ENCODE measurements at places on chromosomes 12 and 14.
A peak's percentile ranks its signal among the peaks of the same experiment; 100 is the strongest.

DNA sequence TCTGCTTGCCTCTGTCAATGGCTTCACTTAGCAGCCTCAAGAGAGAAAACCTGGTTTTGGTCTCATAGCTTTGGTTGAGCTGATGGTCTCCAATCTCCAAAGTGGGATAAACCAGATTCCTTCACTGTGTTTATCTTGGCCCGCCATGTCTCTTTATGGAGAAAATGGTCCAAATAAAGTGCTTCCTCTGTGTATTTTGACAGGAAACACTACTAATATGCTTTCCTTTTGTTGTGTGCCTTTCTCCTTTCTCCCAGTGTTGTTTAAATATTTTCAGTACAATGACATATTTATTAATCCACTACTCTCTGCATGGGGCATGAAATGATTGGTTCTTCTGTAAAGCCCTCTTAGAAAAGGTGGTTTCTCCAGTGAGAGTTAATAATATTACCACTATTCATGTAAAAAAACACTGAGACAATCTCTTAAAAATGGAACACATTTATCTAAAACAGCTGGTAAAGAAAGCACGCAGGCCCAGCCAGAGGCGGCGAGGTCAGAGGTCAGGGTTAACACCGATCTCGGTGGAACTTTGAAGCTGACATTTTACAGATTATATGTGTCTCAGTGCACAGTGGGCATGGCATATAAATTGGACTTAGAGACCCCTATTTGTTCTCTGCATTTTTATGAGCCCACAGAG lies 24.2 kb downstream of the TMEM30B start:
- no peak for DNase-seq

DNA sequence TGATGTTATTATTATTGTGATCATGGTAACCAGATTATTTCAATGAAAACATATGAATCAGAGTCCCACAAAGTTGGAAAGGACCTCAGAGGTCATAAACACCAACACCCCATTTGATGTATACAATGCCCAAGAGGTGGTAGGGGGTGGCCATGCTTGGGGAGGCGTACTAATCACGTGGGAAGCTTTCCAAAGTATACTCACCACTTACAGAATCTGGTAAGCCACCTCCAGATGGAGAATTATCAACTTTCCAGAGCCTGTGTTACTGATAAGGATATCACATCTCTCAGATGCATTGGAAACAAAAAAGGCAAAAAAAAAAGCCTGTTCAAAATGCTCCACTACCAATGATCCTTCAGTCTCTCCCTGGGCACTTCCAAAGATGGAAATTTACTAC lies 8.4 kb downstream of the DAD1 start:
- no peak for DNase-seq

DNA sequence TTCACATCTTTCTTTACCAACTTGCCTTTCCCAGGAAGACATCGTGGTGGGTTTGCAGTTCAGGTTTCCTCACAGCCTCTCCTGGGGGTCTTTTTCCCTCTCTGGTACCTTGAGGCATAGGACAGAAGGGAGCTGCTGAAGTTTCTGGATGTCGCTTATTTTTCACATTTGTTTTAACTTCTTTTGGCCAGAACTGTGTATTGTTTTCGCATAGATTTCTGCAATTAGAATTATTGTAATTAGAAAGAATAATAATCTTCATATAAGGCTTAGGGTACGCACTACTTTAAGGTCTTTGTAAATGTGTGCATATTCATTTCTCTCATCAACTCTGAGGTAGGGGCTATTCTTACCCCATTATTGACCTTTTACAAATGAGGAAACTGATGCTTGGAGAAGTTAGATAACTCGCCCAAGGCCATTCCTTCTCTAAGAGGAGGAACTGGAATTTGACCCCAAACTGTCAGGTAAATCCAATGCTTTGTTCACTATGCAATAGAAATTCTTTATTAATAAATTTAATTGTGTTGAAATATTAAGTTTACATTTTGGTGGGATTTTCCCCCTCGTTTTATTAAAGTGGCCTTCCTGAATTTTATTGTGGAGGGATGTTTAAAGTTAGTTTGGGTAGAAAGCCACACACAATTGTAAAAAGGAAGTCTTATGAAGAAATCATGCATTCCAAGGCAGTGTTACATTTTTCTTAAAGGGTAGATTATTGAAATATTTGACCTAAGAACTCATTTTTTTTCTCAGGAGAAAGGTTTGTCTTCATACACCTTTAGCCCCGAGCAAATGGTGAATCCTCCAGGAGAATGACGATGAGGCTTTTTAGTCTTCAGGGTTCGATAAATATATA lies 12.1 kb upstream of the SLC38A2 start:
- no peak for DNase-seq

DNA sequence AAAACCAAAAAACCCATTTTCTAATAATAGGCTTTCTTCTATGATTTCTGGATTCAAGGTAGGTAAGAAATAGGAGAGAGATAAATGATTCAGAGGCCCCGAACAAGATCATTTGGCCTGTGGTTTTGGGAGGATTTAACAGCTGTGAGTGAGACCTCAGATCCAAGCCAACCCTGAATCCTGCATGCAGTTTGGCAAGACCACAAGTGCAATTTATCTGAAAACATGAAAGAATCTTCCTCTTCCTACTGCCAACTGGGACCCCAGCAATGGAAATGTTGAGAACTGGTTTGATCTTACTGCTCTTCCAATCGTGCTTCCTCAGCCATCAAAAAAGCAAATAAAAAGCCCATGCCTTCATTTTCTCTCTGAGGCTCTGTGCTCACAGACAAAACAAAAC lies 519.7 kb upstream of the TBX3 start:
- DNase-seq: peak; percentile 79

DNA sequence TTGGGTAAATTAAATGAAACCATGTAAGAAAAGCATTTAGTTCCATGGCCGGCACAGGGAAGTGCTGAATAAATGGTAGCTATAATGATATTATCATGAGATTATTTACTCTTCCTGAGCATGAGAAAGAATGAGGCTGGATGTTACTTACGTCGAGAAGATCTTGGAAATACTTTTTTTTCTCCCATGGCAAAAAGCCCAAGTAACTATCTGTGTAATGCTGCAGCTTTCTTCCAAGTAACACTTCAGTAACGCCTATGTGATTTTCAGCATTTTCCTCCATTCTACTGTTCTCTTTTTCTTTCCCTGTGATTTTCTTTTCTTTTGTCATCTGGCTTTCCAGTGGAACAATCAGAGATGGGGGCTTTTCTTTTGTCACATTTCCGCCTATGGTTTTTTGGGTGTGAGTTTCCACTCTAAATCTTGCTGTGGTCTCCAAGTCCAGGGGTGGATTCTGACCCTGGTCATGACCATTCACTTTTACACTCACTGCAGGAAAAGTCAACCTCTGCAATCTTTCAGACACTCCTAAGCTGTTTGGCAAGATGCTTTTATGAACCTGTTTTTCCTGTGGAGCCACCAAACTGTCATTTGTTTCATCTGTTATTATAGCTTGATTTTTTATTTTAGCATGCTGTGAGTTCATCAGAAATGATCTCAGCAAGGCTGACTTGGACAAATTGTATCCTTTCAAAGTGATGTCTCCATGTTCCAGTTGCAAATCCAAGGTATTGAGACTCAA lies 25.0 kb upstream of the SYCP3 start:
- no peak for DNase-seq

GRCh38 chr14:82425261-82425660 lies 891.6 kb upstream of the SEL1L start:
- DNase-seq: no peak

DNA sequence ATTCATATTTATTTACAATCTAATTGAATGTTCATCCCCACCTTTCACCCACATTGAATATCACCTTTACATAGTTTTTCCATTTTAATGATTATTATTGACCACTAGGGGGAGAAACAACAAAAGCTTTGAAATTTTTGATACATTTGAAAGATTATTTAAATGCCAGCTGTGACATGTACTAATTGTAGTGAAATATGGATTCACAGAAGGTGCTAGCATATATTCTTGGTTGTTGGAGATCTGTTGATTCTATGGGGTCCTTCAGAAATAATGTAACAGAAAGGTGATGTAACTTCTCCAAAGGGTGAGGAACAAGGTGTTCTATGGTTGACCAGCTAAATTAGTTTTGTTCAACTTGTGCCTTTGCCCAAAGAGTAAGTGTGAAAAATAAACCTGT lies 22.4 kb upstream of the GPR33 start:
- peak; percentile 9 for DNase-seq

Measured in fibroblast of skin of abdomen (primary cell).